ENCODE measurements at places on chromosomes 12 and 14.

DNA sequence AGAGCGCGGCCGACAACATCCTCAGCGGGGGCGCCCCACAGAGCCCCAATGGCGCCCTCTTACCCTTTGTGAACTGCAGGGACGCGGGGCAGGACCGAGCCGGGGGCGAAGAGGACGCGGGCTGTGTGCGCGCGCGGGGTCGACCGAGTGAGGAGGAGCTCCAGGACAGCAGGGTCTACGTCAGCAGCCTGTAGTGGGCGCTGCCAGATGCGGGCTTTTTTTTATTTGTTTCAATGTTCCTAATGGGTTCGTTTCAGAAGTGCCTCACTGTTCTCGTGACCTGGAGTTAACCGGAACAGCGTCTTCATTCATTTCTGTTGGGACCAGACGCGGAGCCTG lies 103.8 kb upstream of the FKBP4 start:
- H3K4me3 ChIP-seq: peak overlapping the region; percentile 87
- peaks cover 37% of the 10 kb centered on the region for H3K4me1 ChIP-seq
- peak; percentile 71 for DNase-seq
- H3K27me3 ChIP-seq: peaks cover 3% of the 10 kb centered on the region
- peaks cover 1% of the 10 kb centered on the region for H3K36me3 ChIP-seq

- H3K27me3 ChIP-seq: peaks cover 28% of the 10 kb centered on the region
- no peaks in the 10 kb centered on the region for H3K36me3 ChIP-seq
- H3K4me1 ChIP-seq: peaks cover 23% of the 10 kb centered on the region
Measured at GRCh38 chr14:52954346-52955214, 3.7 kb upstream of the FERMT2 start.

DNA sequence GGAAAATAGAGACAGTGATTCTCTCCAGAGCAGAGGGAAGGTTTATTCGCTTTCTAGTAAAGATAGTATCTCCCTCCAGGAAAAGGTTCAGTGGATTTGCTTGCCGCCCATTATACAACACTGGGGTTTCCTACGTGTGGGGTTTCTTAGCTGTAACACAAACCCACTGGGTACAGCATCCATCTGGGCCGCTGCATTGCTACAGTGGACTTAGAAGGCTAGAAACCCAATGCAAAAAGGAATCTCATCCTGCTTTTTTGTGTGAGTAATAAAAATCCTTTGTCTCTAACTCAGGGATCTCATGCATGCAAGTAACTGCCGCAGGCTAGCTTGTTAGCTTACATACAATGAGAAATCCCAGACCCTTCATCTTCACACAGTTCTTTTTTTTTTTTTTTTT lies 67.1 kb upstream of the BCL2L14 start:
- no peak for DNase-seq
- peaks cover 39% of the 10 kb centered on the region for H3K4me1 ChIP-seq
- no peak overlapping the region for H3K27ac ChIP-seq
- peaks cover 7% of the 10 kb centered on the region for H3K36me3 ChIP-seq
- peaks cover 7% of the 10 kb centered on the region for H3K27me3 ChIP-seq
- no peak overlapping the region for H3K4me3 ChIP-seq

DNA sequence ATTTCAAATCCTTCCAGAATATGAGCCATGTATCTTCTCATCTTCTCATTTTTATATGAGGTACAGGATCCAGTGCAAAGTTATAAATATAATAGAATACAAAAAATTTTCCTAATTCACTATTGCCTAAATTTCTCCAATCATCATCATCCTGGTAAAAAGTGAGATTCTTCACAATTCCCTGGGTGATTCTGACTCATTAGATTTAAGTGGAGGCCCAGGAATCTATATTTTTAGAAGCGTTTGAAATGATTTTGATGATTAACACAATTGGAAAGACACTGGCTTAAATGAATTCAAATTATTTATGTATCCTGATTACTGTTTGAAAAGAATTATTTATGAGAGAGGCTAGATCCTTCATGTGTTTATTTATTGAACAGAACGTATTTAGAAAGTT lies 380.3 kb upstream of the PDE3A start:
- H3K27me3 ChIP-seq: no peaks in the 10 kb centered on the region
- no peak for DNase-seq
- H3K27ac ChIP-seq: no peak overlapping the region
- no peaks in the 10 kb centered on the region for H3K36me3 ChIP-seq

GRCh38 chr14:68346556-68347343 lies 446.1 kb downstream of the ZFP36L1 start:
- H3K36me3 ChIP-seq: peaks cover 7% of the 10 kb centered on the region
- DNase-seq: no peak
- H3K27ac ChIP-seq: no peak overlapping the region
- peaks cover 8% of the 10 kb centered on the region for H3K4me1 ChIP-seq
- H3K27me3 ChIP-seq: no peaks in the 10 kb centered on the region

DNA sequence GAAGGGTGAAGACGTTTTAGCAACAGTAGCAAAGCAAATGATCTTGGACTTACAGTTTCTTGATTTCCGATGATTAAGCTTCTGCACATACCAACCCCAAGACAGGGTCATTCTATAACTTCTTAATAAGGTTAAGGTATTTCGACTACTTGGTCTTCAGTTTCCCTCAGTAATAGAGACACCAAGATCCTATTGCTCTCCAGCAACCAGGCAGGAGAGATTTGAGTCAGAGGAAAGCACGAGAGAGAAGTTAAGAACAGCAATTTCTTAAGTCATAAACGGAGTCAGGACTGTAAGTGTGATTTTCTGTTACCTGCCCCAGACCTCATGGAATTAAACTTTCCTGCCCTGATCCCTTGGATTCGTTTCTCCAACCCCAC lies 215.6 kb downstream of the TTC8 start:
- H3K4me3 ChIP-seq: peak overlapping the region; percentile 72
- H3K36me3 ChIP-seq: peaks cover 6% of the 10 kb centered on the region
- no peak for DNase-seq
- no peak overlapping the region for H3K27ac ChIP-seq
- peaks cover 33% of the 10 kb centered on the region for H3K27me3 ChIP-seq
- peaks cover 12% of the 10 kb centered on the region for H3K4me1 ChIP-seq

DNA sequence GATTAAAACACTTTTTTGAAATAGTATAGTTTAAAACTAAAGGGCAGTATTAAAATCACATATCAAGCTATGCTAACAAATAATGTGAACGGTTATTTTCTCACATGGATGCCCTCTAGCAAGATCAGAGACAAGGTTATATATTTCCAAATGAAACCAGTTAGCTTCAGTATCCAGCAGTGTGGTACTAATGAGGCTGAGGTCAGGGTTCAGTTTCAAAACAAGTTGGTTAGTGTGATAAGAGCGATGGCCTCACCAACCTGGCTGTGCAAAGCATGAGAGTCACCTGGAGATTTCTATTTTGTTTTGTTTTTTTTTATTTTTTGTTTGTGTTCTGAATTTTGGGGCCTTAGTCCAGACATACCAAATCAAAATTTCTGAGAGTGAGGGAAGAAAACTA lies 352.2 kb upstream of the KITLG start:
- no peak overlapping the region for H3K27ac ChIP-seq
- H3K4me3 ChIP-seq: no peak overlapping the region
- H3K4me1 ChIP-seq: no peaks in the 10 kb centered on the region
- DNase-seq: no peak
- peaks cover 4% of the 10 kb centered on the region for H3K27me3 ChIP-seq

DNA sequence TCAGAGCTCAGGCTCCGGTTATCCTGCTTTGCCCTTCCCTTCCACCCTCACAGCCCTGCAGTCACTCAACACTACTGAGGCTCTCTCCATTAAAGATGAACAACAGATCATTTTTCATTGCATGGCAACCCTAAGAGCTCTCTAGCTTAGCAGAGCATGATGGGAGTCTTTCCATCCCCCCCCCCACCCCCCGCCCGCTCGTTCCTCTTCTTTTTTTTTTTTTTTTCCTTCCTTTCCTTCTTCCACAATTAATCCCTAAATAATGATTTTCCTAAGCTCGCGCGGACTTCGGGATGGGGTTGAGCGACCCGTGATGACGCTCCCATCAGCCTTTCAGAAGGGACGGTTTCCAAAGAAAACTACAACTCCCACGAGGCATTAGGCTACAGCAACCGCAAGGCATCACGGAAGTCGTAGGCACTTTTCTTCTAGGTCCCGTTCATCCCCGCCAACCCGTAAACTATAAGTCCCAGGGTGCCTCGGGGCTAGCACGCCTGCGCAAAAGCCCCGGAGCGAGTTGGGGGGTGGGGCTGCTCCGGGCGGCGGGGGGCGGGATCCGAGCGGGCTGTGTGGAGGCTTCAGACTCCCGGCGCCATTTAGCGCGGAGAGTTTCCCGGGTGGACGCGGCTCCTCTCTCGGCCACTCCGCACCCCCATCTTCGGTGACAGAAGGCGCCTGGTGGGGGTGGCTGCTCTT lies at the start of gene WNK1:
TSS of gene WNK1 (plus strand) at position 581 of the 696 bp plus-strand sequence. CDS start 987 bp downstream, outside the sequence.
- H3K27me3 ChIP-seq: no peaks in the 10 kb centered on the region
- H3K4me1 ChIP-seq: peaks cover 29% of the 10 kb centered on the region
- peaks cover 31% of the 10 kb centered on the region for H3K36me3 ChIP-seq
- H3K27ac ChIP-seq: peak within 1 kb of the TSS; percentile 53

- no peaks in the 10 kb centered on the region for H3K4me1 ChIP-seq
- no peak overlapping the region for H3K4me3 ChIP-seq
- DNase-seq: no peak
- peaks cover 5% of the 10 kb centered on the region for H3K27me3 ChIP-seq
- no peak overlapping the region for H3K27ac ChIP-seq
Measured at GRCh38 chr12:94634717-94635116, 15.6 kb downstream of the TMCC3 start.

DNA sequence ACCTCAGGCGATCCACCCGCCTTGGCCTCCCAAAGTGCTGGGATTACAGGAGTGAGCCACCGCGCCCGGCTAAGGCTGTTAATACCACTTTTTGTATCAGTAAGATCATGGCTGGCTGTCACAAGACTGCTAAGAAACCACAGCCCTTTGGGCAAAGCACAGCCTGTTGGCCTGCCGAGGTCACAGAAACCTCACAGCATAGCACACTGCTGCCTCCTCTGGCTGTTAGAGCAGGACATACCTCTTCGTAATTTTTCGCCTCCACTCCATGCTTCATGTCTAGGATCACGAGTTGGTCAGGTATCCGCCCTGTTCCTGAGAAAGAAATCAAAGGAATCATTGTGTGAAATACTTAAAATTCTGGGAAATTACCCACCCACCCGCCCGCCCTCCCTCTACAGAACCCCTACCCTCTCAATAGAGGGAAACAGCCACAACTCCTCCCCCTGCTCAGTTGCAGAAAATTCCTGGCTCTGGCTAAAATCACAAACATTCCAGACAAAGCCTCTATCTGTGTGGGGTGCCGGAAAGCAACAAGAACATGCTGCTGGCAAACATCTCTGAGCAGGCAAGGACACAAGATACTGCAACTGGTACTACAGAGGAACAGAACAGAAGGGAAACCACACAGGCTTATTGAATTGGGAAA lies 20.7 kb upstream of the NEK9 start:
- no peak overlapping the region for H3K4me3 ChIP-seq
- H3K27ac ChIP-seq: peak overlapping the region; percentile 60
- no peaks in the 10 kb centered on the region for H3K27me3 ChIP-seq
- peaks cover 42% of the 10 kb centered on the region for H3K36me3 ChIP-seq

- no peak for DNase-seq
- H3K27me3 ChIP-seq: no peaks in the 10 kb centered on the region
- no peak overlapping the region for H3K4me3 ChIP-seq
- no peaks in the 10 kb centered on the region for H3K36me3 ChIP-seq
- no peaks in the 10 kb centered on the region for H3K4me1 ChIP-seq
Measured at GRCh38 chr12:40655451-40655850, 36.8 kb upstream of the CNTN1 start.

DNA sequence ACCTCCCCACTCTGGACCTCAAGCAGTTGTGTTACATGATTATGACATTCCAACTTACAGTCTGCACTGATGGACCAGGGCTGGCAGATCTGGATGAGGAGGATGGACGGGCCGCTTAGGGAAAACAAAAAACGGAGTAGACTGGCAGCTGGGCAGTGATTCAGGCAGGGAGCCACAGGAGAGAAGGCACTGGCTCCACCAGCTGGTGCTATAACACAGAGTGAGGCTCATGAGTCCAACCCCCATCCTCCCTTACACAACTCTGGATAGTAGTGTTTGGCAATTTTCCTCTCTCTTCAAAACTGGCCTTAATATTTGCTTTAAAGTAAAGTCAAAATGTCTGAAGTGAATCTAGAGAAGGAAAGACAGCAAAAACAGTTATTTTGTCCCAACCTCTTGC lies 9.7 kb upstream of the RIC8B start:
- DNase-seq: no peak
- H3K4me1 ChIP-seq: peaks cover 38% of the 10 kb centered on the region
- no peak overlapping the region for H3K27ac ChIP-seq
- H3K27me3 ChIP-seq: no peaks in the 10 kb centered on the region
- H3K36me3 ChIP-seq: peaks cover 2% of the 10 kb centered on the region

- H3K4me3 ChIP-seq: no peak overlapping the region
- DNase-seq: no peak
- no peaks in the 10 kb centered on the region for H3K36me3 ChIP-seq
- no peak overlapping the region for H3K27ac ChIP-seq
- peaks cover 6% of the 10 kb centered on the region for H3K4me1 ChIP-seq
- H3K27me3 ChIP-seq: no peaks in the 10 kb centered on the region
Measured at GRCh38 chr14:90805662-90806540, 10.3 kb downstream of the TTC7B start.

DNA sequence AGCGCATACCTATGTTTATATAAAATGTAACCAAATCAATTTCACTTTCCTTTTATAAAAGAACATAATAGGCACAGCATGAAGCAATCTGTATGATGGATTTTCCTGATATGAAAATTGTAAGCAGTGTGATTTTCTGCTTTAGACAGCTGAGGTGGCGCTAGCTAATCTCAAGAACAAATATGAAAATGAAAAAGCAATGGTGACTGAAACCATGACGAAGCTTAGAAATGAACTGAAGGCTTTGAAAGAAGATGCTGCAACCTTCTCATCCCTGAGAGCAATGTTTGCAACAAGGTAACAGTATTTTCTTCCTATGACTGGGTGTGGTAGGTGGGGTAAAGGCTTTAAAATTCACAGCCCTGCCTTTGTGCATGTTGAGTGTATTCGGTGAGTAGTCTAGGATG lies 65.0 kb upstream of the FGD4 start:
- DNase-seq: no peak
- no peak overlapping the region for H3K27ac ChIP-seq
- H3K36me3 ChIP-seq: peaks cover 6% of the 10 kb centered on the region
- no peaks in the 10 kb centered on the region for H3K27me3 ChIP-seq
- no peak overlapping the region for H3K4me3 ChIP-seq
- no peaks in the 10 kb centered on the region for H3K4me1 ChIP-seq

DNA sequence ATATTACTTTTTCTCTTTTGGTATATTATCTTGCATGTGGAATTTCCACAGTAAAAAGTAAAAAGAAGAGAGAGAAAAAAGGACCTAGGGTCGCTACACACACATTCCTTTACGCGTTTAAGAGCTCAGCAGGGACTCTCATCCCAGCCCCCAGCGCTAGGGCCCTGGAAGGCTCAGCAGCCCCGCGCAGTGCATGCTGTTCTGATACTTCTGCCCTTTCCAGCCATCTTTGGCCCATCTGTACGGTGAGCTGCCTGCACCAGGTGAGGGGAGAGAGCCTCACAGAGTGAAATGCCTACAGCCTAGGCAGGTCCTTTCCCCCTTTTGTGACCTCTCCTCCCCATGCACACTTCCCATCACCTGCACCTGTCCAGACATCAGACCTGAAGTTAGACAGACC lies 1.6 kb upstream of the LTBR start:
- no peak for DNase-seq
- no peaks in the 10 kb centered on the region for H3K36me3 ChIP-seq
- H3K27me3 ChIP-seq: peaks cover 20% of the 10 kb centered on the region
- no peak overlapping the region for H3K4me3 ChIP-seq

GRCh38 chr14:53900499-53900898 lies 56.1 kb downstream of the BMP4 start:
- no peak overlapping the region for H3K4me3 ChIP-seq
- no peak overlapping the region for H3K27ac ChIP-seq
- DNase-seq: no peak
- no peaks in the 10 kb centered on the region for H3K4me1 ChIP-seq
- H3K27me3 ChIP-seq: no peaks in the 10 kb centered on the region
- no peaks in the 10 kb centered on the region for H3K36me3 ChIP-seq

GRCh38 chr12:43104494-43104893 lies 447.5 kb downstream of the ADAMTS20 start:
- no peak overlapping the region for H3K4me3 ChIP-seq
- no peaks in the 10 kb centered on the region for H3K36me3 ChIP-seq
- DNase-seq: no peak
- no peak overlapping the region for H3K27ac ChIP-seq

All from activated naive CD8-positive, alpha-beta T cell treated with anti-CD3 and anti-CD28 coated beads, Interleukin-2, amount 50 U/mL, for 24 hours (primary cell).